ENCODE measurements at places on chromosomes 2 and 18.

DNA sequence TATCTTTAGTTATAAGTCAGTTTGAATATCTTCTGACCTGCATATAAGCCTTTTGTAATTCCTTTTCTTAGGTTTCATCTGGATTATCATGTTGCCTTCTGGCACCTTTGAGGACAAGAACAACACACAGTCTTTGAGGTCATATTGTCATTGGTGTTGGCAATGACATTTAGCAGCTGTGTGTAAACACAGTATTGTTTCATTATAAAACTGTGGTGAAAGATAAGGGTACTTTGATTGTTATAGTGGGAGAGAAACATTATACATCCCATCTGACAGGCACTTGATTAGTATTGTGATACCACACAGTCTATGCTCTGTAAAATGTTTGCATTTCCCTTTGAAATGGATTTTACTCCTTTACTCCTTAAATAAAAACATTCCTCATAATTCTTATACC, 313.5 kb downstream of the RPRM start:
- no peak for DNase-seq

GRCh38 chr2:146785101-146785500, 1059.7 kb upstream of the ACVR2A start:
- DNase-seq: no peak

- DNase-seq: no peak
Measured at GRCh38 chr18:65358306-65358705, 392.5 kb upstream of the CDH7 start.

- no peak for DNase-seq
Measured at GRCh38 chr2:236916181-236916580, 169.5 kb upstream of the COPS8 start.

DNA sequence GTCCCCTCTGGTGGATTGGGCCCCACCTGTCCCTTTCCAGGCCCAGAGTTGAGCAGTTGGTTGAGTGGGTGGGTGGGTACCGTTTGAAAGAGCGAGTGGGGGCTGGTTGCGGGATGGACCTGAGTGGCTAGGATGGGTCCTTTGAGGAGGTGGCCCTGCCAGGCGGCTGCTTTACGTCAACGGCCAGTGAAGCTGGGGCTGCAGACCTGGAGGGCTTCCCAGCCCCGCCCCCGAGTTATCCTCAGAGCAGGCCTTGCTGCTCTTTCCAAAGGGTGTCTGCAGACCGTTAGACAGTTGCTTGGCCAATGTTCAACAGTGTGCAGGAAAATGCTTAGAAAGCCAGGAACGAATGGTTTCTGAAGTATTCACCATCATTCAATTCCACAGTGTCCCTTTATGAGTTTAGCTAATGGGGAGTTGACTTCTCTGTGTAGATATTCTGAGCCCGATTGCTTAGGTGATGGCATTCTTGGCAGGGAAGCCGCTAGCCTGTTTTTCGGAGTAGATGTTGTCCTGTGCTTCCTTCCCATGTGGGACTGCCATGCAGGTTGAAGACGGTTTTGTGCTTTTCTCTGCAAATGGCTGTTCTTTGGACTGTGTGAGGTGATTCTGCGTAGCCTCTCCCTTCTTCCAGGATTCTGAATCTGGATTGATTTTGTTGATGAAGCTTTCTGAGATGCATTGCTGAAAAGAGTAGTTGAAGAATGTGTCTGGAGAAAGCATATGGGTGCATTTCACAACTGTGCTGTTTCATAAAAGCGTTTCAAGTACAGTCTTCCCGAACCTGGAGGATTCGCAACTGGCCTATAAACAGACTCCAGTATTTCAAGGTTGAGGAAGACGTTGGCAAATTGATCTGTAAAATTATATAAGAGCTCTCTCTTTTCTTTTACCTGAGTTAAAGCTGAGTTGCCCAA, 45.8 kb downstream of the LDLRAD4 start:
- DNase-seq: no peak

DNA sequence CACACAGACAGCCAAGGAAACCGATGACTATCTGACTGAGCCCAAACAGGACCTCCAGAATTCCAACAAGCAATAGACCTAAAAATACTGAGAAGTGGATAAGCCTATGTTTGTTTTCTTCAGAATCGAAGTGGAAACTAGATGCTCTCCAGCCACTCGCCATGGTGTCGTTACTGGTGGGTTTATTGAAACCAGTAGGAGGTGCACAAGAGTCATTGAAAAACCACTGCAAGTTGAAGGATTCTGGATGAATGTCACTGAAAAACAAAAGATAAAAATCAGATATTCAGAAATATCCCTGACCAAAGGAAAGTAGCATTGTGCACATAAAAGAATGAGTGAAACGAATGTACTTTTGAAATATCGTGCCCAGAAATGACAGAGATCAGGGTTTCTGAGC, 15.3 kb downstream of the TM4SF20 start:
- no peak for DNase-seq

DNA sequence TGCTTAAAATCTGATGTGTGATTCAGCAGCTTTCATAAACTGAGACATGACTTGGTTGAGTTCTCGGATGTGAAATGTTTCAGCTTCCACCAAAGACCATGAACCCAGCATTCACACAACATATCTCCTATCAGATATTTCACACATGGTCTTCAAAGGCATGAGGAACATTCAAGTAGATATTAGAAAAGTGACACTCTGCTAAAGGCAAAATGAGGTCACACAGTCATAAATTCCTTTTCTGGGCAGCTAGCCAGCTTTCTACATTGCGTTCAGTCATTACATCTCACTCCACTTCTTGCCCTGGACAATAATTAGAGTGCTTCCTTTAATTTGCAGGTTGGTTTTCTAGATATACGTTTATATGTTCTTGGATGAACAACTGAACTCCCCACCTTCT, 96.7 kb downstream of the GAREM1 start:
- no peak for DNase-seq

GRCh38 chr2:176445956-176446355, 176.7 kb downstream of the MTX2 start:
- no peak for DNase-seq

- no peak for DNase-seq
Measured at GRCh38 chr2:29227935-29228675, 112.9 kb downstream of the CLIP4 start.

GRCh38 chr2:217459016-217459415, 543.8 kb downstream of the TNS1 start:
- DNase-seq: no peak

GRCh38 chr2:134134827-134135226, 119.0 kb upstream of the MGAT5 start:
- no peak for DNase-seq

DNA sequence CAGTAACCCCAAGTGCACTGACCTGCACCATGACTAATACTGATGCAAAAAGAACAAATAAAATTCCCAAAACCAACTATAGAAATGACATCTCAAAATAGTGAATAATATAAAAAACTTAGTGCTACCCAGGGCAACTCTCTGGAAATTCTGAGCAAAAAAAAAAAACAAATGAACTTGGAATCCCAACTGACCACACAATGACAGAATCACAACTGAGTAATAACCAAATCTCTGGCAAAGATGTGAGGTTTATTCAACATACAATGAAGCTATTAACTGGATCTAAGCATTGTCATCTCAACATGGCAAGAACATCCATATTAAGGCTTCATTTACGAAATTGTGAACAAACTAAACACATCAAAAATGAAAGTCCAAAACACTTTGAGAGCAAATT, 22.7 kb downstream of the EXOC6B start:
- no peak for DNase-seq

DNA sequence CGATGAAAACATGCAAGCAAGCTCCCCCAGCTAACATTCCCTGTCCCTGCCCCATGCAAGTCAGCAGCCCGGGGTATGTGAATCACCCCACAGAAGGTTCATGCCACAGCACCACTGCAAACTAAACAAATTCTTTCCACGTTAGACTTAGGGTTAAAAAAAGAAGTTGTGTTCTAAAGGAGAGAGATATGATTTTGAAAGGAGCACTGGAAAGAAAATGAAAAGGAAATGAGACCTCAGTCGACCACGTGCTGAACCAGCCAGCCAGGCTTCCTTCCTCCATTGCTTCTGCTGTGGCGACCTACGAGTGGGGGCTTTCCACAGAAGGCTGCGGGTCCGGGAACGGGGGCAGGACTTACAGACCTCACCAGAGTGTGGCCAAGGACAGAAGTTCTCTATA, 52.0 kb downstream of the ARL4C start:
- no peak for DNase-seq

GRCh38 chr2:207823865-207824264, 54.2 kb upstream of the FZD5 start:
- no peak for DNase-seq

DNA sequence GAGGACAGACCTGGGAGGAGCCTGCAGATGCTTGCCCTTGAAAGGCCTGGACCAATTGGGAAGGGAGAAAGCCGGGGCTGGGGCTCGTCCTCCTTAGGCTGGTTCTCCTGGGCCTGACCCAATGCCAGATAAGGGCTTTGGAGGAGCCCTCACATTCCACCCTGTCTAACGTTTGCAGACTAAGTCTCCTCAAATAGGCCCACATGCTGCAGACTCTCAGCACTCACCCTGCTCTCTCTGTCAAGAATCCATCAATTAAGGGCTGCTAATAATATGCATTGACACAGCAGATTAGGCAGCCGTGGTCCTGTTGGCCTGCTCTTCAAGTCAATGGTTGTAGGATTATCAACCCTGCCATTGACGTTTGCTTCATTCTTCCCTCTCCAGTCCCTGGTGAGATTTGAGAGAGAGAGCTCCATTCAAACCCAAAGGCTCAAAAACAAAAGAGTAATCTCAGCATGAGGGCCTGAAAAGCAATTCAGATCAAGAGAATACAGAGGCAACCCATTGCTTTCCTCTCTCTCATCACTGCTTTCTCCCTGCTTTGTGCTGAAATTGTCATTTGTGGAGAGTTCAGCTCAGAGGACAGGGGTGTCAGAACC, 167.6 kb downstream of the INSIG2 start:
- DNase-seq: no peak

DNA sequence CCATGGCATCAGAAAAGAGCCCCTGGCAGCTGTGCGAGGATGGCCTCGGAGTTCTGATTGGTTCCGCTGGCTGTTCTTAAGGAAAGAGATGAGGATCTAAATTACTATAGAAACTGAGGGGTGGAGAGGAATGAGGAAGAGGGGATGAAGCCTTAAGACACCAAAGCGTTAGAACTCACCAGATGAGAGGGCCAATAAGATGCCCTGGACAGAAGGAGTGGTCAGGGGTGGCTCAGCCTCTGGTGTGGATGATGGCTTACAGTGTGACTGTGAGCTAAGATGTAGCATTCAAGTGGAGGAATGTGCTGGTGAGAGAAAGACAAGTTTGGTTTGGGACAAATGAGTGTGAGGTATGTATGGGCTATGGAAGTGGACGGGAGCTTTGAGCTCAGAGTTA, 97.8 kb downstream of the ZFP36L2 start:
- no peak for DNase-seq

- DNase-seq: no peak
Measured at GRCh38 chr18:42082415-42083234, 127.6 kb downstream of the PIK3C3 start.

GRCh38 chr2:223626716-223627115, 24.6 kb upstream of the SCG2 start:
- DNase-seq: no peak

DNA sequence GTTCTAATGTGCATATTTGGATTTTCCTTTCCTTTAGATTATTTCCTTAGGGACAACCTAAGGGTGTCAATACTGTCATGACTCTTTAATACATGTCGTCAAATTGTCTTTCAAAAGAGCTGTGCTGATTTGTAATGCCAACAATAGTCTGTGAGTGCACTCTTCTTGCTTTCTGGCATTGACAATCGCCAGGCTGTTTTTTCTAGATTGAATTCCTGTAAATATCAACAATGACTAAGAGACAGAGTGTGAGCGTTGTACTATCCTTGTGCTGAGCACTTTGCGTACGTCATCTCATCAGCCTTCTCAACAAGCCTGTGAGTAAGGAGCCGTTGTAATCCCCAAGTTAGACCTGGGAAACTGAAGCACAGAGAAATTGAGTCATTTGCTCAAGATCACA, 96.0 kb downstream of the ACOXL start:
- no peak for DNase-seq

GRCh38 chr18:23560186-23560585, 26.1 kb downstream of the NPC1 start:
- no peak for DNase-seq

DNA sequence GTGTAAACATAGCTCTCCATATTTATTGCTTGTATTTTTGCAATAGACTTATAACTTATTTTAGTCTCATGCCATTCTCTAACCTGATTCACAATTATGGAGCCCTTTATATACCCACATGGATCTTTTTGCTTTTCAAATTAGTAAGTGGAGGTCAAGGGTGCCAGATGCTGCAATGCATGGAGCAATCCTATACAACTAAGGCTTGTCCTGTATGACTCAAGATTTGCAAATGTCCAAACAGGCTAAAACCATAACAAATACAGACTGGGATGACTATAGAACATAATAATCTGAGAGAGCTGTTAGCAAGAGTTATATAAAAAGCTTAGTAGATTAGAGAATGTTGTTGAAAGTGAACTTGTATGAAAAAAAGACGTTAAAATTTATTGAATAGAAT, 690.4 kb upstream of the NRXN1 start:
- DNase-seq: no peak

DNA sequence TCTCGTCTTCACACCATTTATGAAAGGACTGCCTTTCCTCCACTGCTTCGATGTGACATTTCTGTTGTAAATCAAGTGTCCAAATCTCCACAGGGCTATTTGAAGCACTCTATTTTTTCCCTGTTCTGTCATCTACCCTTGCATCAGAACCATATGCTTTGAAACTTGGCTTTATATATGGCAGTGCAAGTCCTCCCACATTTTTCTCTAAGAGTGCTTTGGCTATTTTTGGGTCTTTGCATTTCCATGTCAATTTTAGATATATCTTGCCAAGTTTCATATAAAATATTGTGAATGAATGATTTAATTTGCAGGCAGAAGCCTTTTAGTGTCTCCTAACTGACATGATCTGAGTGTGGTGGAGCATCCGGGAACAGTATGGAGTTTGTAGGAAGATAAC, 37.8 kb upstream of the CBLN2 start:
- DNase-seq: no peak

GRCh38 chr2:233061591-233062450, 1.7 kb downstream of the INPP5D start:
- DNase-seq: no peak

DNA sequence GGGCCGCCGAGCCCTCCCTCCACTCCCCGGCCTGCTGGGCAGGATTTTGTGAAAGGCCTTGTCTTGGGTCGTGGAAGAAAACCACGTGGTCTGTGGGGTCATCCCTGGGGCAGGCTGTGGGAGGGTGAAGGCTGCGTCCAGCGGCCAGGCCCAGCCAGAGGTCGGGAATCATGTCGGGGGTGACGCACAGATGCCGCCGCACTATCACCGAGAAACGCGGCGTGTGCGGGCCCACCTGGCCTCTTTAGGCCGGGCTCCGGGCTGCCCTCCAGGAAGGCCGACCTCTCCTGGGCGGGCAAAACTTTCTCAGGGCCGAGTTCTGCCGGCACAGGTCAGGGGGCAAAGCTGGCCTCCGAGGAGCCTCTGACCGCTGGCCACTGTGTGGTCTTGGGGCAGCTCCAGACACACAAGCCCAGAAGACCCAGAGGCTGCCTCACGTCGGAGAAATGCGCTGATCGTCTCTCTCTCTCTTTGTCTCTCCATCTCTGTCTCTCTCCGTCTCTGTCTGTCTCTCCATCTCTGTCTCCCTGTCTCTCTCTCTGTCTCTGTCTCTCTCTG, 28.4 kb downstream of the NFATC1 start:
- no peak for DNase-seq

Measured in SIG-M5 (cell line).